ENCODE measurements at places on chromosomes 11 and 22.
A peak's percentile ranks its signal among the peaks of the same experiment; 100 is the strongest.

DNA sequence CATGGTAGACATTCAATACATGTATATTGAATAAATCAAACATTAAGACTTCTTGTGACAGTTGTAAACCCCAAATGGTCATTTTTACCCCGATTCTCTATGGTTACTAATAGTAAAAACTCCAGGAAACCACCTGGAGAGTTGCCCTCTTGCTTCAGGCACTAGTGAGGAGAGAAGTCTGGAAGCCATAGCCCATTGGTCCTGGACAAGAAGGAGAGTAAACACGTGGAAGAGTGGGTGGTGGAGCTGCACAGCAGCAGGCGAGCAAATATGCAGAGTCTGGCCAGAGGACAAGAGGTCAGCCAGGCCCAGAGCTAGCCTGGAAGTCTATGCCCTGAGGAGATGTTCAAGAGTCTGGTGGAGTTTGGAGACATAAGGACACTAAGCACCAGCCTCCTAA, 17.7 kb downstream of the DCHS1 start:
- DNase-seq, result no peak

GRCh38 chr11:76644591-76644990, 26.0 kb downstream of the LRRC32 start:
- DNase-seq, result no peak

DNA sequence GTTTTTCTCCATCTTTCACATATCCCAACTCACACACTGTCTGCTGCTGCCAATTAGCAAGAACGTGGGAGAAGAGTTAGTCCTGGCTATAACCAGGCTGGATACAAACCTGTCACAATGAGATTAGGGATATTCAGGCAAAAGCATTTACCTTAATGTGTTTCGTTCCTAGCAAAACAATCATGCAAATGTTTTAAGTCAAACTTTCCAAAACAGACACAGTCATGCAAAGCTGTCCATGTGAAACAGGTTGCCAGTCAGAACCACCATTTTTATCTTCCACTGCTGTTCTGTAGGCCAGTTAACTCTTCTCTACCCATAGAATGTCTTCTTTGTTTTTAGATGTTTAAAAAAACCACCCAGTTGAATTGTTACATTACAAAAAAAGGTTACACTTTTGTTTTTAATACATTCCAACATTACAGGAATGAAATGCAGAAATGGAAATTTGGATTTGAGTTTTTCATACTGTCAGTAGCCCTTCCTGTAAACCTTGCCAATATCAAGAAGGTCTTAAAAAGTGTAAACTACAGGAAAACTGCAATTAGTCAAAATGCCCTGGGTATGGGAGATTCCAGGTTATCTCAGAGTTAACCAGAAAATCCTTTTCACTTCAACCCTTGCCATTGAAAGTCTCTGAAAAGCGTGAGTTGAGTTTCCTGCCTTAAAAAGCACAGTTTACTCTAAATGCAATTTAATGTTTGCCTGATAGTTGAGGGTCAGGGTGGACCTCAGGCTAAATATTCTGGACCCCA, 34.2 kb upstream of the LDLRAD3 start:
- DNase-seq, result no peak

DNA sequence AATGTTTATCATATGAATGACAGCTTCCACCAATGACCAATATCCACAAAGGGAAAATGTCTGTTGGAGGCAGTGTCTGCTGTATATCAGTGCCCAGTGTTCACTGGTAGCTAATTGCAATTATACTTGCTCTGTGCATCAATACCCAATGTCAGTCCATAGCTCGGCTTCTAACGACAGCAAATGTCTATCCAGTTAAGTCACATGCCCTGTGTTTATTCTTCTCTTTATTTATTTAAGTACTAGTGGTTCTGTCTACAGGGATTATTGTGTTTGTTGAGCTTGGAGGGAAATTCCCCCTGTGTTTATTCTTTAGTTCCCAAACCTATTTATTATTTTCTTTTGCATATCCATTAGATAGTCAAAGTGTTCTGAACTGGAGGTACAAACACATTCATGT, 18.6 kb downstream of the TSKU start:
- DNase-seq, result peak; percentile 38

GRCh38 chr11:37557990-37558389, 960.0 kb upstream of the RAG2 start:
- no peak for DNase-seq

- peak; percentile 19 for DNase-seq
Observed at GRCh38 chr11:93850594-93851018, at the start of gene VSTM5. Gene VSTM5 (minus strand): TSS chr11:93850618. CDS start chr11:93850502, 116 bp downstream.

- no peak for DNase-seq
Observed at GRCh38 chr11:98710986-98711385, 309.8 kb upstream of the CNTN5 start.

- no peak for DNase-seq
Observed at GRCh38 chr22:37295213-37295886, 13.0 kb downstream of the CYTH4 start.

GRCh38 chr11:4093519-4094347, 866 bp upstream of the RRM1 start:
- DNase-seq, result no peak

DNA sequence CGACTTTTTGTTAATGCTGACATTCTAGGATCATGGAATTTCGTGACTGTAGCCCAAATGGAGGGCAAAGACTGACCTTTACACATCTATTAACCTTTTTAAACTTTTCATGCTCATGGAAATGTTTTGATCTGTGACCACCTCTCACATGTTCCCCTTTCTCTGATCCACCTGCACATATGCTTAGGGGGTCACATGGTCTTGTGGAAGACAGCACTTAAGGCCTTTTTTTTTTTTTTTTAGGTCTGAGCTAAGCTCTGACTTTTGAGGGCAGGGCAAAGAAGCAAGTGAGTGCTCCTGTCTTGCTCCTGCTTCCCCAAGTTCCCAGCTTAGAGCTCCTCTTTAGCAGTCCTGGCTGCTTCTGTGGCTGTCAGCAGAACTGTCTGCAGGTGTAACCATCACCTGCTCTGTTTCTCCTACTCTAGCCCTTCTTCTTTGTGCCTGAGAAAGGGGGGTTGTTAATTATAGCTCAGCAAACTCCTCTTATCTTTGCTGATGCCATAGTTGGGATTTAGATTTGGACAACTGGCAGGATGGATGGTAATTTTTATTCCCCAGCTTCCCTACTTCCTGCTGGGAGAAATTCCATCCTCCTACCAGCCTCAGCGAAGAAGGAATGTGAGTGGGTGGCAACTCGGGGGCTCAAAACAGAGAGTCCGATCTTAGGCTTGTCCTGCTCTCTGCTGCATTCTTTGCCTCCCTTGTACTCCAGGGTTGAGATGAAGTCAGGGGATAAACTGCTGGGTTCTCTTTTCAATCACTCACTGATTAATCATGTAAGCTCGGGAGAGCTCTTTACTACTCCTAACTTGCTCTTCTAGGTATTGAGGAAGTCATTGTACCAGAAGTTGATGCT, 64.4 kb downstream of the GRAMD1B start:
- no peak for DNase-seq

DNA sequence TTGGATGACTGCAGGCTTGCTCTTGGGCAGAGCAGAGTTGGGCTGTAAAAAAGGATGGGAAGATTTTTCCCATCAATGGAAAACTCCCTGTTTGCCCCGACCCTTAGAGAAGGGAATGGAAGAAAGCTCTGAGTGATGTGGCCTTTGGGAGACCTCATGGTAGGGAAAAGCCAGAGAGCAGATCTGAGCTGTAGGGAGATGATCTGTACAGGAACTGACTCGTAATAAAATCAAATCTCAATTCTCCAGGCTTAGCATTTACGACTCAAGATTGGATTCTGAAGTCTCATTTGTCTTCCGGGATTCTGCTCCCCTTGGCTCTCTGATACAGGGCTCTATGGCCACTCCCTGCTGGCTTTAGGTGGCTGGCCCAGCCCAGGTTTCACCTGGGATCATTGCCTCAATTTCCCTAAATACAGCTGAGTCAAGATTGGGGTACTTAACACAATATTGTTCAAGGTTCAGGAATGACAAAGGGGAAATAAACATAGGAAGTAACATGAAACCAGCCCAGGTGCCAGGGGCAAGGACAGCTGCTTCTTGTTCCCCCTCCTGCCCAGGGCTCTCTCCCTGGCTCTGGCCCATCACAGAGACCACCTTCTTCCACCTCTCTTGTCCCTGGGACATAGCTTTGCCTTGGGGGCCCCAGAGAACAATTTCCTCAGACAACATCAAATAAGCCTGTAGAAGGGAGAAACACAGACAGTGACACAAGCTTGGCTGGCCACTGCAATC, 38.4 kb upstream of the THY1 start:
- DNase-seq, result no peak

DNA sequence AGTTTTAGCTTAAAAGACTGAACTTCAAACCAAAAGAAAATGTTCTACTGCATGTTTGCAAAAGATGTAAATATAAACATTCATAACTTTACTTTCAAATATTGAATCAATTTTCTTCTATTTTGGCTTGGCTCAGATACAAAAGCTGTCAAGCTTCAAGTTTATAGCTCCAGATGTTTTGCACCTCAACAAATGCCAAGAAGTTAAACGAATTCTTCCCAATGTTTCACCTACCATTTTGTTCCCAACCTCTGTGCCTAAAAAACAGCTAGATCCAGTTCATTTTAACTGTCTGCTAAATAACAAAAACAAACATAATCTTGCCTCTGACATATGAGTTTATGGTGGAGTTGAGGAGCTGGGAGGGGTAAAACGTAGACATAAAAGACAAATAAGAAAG, 76.5 kb downstream of the RAB30 start:
- no peak for DNase-seq

DNA sequence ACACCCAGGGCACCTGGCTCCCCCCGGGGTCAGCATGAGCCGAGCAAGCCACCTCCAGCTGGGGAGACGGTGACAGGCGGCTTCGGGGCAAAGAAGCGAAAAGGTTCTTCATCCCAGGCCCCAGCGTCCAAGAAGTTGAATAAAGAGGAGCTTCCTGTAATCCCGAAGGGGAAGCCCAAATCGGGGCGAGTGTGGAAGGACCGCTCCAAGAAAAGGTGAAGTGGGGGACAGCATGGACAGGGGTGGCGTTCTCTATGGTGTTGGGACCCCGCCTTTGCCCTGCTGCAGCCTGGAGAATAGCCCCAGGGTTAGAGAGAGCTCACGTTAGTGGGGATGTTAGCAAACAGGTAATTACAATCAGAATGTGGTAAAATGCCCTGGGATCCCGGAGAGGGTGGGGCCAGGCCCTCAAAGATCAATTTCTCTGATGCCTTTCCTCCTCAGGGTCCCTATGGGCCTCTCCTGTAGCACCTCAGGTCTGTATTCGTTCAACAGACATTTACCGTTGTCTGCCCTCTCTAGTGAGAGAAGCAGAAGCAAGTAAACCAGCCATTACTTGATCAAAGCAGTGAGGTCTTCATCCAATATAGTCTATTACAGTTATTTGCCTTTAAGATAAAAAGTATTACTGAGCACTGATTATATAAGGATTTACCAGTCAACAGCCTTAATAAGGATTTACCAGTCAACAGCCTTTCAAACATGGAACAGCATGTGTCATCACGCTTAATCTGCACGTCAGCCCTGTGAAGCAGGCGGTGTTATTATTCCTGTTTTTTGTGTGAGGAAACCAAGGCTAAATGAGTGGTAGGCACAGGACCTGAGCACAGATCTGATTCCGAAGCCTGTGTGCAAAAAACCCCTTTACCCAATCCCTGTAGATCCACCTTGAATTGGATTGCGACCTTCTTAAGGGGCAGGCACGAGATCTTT, 1.0 kb downstream of the CCDC86 start:
- DNase-seq, result no peak

- no peak for DNase-seq
Observed at GRCh38 chr11:30414244-30414643, 91.3 kb downstream of the ARL14EP start.

DNA sequence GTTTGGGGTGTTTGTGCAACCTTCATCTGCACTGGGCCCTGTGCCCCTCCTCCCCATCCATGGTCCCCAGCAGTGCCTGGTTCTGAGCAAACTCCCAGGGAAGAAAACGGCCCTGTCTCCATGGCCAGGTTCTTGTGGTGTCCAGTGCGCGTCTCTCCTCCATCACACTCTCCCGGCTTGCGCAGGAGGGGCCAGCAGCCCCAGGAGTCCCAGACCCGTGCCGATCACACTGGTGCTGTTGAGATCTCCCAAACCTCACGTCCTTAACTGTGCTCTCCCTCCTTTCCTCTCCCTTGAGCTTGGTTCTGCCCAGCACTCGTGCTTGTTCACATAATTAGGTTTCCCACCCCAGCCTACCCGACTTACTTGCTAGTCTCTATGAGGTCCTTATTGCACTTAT, 10.9 kb upstream of the GRK2 start:
- no peak for DNase-seq

GRCh38 chr11:88475991-88476418, 138.5 kb upstream of the CTSC start:
- DNase-seq, result no peak

- no peak for DNase-seq
Observed at GRCh38 chr11:62669420-62670161, 1.9 kb upstream of the UQCC3 start.

DNA sequence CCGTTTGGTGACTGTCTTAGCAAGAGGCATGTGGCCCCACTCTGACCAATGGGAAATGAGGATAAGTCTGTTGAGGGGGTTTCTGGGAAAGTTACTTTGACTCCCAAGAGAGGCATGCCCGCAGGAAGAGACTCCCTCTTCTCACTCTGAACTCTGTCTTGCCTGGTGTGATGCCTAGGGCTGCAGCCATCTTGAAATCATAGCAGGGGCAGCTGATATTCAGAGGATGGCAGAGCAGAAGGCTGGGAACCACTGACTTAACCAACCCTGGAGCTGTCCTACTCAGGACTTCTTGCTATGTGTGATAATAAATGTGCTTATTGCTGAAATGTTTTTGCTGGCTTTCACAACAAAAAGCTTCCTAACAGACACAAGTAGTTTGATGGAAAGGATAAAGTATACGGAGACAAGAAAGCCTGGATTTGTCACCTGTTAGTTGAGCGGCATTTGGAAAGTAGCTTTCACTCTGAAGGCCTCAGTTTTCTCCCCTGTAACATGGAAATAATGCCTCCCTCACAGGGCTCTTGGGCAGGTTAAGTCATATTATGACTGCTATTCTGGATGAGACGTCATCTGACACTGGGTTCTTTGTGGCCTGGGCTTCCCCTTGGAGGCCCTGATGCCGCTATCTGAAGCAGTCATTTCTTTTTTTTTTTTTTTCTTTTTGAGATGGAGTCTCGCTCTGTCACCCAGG, 128.5 kb downstream of the CEP164 start:
- DNase-seq, result no peak

- no peak for DNase-seq
Observed at GRCh38 chr22:49507607-49508292, 319.9 kb downstream of the BRD1 start.
